ENCODE measurements at places on chromosomes 2 and 18.

DNA sequence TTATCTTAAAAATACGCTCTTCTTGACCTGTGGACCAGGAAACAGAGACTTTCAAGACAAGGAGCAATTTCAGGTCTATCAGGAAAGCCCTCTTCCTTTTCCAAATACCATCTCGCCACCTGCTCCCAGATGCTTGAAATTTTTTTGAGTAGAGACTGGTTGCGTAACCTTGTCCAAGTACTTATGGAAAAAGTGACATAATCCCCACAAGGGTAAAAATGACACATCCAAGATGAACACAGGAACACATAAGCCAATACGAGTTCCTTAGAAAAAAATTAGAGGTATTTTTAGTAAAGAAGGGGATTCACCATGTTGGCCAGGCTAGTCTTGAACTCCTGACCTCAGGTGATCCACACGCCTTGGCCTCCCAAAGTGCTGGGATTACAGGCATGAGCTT, 1.8 kb downstream of the SERPINB13 start:
- no peak for DNase-seq

GRCh38 chr2:20145497-20146193, 79.3 kb downstream of the SDC1 start:
- DNase-seq: no peak

GRCh38 chr18:5417342-5417741, 121.8 kb upstream of the ZBTB14 start:
- DNase-seq: no peak

- DNase-seq: no peak
These were observed 3.9 kb downstream of the HEATR5B start for GRCh38 chr2:37080266-37080665.

DNA sequence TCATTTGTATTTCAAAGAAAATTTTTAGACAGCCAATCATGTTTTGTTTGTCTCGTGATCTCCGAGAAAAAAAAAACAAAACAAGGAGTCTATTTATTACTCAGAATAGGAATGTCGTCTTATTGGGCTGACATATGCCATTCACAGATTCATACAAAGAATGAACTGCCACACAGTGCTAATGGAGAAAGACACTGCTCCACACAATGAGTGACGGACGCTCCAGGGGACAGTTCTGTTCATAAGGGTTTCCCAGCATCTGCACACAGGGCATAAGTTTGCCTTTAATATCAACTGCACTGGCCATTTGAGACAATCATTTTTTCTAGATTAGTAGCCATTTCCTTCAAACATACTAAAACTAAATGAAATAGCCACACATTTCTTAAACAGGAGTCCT, 3.4 kb downstream of the SERTAD2 start:
- no peak for DNase-seq

- no peak for DNase-seq
These were observed 6.0 kb downstream of the RSAD2 start for GRCh38 chr2:6883448-6884122.

DNA sequence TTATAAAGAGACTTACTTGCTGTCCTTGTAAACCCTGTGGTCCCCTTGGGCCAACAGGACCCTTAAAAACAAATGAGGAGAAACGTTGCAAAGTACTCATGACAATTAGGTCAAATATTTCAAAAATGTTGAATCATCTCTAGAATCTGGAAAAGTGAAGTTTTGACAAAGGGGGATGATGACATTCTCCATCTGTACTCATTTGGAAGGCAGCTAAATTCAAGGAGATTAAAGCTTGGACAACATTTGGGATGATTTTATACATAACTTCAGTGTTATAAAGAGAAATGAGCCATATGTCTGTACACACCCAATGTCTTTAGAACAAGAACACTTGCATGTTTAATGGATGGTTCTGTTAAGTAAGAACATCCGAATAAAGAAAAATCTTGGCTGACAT, 92.9 kb downstream of the COL5A2 start:
- no peak for DNase-seq

- no peak for DNase-seq
These were observed 201.0 kb downstream of the CAMKMT start for GRCh38 chr2:44562737-44563136.
